ENCODE measurements at places on chromosomes 16 and 17.
A peak's percentile ranks its signal among the peaks of the same experiment; 100 is the strongest.

GRCh38 chr17:65166787-65167186, 29.6 kb downstream of the RGS9 start:
- DNase-seq, result no peak

DNA sequence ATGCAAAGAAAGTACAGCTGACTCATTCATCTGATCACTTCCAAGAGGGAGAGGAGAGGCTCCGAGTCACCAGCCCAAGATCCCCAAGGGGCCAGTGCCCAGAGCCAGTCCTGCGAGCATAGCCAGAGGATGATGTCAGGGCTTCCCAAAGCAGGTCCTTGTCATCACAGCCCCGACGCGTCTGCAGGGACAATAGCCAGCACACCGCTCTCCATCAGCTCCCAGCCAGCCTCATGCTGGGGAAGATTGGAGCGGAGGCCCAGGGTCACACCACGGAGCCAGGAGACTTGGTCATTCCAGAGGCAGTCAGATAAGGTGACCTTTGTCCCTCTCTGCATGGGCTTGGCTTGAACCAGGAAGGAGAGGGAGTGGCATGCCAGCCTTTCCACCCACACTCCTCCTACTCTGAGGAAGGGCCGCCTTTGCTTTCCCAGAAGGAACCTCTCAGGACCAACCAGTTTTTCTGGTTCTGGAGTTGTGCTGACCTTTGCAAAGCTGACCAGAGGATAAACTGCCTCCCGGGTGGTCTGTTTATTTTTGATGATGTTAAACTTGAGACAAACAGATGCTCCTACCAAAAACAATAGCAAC, 58.3 kb upstream of the ARHGAP44 start:
- no peak for DNase-seq

DNA sequence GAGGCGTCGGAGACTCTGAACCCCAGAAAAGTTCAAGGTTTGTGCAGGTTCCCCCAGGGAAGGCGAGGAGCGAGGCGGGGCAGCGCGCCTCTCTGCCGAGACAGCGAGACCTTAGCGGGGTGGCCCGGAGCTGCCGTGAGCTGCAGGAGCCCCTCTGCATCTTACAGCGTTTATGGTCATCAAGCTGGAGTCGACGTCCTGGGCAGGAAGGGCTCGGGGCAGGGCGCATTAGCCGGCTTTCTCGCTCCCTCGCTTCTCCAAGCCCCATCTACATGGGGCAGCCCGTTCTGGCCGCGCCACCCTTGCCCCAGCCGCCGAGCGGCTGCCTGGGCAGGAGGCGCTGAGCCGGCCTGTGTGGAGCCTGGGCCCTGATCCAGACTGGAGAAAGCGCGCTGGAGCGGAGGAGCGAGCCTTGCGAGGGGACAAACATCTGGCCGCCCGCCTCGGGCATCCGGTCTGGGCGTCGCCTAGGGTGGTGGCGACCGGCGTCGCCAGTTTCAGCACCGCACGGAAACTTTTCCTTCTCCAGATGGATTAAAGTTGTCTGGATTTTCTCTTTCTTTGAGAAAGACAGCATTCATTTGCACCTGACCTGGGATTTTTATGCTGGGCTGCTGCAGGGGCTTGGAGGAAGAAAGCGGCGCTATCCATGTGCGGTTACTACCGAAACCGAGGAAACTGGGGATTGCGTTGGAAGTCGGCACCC, 750 bp downstream of the TMEM132E start:
- no peak for DNase-seq

- no peak for DNase-seq
Observed at GRCh38 chr16:4525634-4526277, 12.8 kb downstream of the CDIP1 start.

GRCh38 chr16:1771188-1771863, at the start of gene NME3:
NME3 (minus strand) TSS chr16:1771543; CDS start chr16:1771534, 9 bp downstream.
- DNase-seq, result no peak

- no peak for DNase-seq
Observed at GRCh38 chr17:20310481-20310880, 156.9 kb downstream of the LGALS9B start.

- DNase-seq, result no peak
Observed at GRCh38 chr17:50491505-50491904, 12.8 kb downstream of the RSAD1 start.

DNA sequence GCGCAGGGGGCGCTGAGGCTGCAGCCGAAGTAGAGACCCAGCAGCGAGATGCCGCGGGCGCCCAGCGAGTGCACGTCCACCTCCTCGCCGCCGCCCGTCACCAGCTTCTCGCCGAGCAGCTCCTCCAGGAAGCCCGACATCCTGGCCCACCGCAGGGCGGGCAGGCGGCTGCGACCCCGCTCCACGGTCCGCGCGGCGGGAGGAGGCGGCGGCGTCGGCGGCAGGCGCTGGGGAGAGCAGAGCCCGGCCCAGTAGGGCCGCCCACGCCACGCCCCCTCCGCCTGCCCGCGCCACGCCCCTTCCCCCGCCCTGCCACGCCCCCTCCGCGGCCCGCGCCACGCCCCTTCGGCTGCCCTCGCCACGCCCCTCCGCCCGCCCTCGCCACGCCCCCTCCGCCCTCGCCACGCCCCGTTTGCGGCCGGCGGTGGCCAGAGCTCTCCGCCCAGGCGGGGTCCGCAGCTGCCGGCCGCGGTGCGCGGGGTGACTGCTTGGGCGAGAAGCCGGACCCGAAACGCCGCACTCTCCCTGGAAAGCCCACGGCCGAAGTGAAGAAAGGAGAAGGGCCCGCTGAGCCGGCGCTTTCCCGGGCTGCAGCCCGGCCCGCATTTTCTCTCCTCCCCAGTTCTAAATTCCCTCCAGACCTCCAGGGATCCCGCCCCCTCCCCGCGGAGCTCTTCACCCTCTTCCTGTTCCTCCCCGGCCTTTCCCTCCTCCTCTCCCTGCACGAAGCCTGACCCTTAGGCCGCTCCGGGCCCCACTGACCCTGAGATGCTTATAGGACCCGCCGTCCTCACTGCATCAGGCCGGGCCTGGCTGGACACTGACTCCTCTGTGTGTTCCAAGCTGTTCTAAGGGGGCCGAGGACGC, at the start of gene NXN:
Gene NXN, minus strand, starts transcription at position 238 of the 867 bp plus-strand sequence.
- DNase-seq, result peak; percentile 71

All from SW 1271 (cell line).